Mammary epithelial cell (primary cell): ENCODE measurements at places on chromosomes 5 and 9.
A peak's percentile ranks its signal among the peaks of the same experiment; 100 is the strongest.

DNA sequence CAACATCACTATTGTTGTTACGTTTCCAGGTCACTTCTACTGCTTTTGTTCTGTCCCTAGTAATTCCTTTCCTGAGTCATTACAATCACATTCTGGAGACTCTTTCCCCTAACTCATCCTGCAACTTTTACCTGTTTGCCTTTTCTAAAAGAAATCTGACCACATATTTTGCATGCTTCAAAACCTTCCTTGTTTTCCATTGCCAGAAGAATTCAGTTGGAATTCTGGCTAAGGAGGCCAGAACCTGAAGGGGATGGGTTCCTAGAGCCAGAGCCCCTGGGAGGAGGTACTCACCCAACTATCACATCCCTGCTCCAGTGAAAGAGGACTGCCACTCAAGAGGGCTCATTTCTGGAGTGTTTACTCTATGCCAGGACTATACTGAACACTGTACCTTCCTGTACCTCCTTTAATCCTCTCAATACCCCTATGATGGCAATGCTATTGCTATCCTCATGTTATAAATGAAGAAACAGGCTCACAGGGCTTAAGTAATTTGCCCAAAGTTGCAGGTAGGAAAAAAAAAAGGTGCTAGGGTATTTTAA, 42.8 kb upstream of the MAST4 start:
- DNase-seq, result no peak

DNA sequence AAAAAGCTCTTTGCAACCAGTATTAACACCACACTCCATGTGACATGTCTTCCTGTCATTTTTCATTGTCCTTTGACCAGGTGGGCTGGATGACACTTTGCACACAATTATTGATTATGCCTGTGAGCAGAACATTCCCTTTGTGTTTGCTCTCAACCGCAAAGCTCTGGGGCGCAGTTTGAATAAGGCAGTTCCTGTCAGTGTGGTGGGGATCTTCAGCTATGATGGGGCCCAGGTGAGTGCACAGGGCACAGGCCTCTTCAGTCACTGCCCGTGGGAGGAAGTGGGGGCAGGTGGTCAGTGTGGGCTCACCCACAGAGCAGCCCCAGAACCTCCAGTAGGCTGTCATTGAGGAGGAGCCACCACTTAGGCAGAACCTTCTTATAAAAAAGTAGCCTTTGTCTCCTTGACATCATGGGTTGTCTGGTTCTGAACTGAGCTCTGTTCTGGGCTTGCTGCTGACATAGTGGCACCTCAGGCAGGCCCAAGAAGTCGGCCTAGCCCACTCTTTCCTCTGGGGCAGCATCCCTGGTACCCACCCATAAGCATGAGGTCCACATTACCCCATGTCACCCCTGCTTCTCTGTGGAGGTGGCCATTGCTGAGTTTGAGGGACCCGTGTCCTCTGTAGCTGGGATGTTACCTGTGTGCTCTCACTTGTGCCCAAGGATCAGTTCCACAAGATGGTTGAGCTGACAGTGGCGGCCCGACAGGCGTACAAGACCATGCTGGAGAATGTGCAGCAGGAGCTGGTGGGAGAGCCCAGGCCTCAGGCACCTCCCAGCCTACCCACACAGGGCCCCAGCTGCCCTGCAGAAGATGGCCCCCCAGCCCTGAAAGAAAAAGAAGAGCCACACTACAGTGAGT, 39.3 kb downstream of the SECISBP2 start:
- DNase-seq, result no peak

DNA sequence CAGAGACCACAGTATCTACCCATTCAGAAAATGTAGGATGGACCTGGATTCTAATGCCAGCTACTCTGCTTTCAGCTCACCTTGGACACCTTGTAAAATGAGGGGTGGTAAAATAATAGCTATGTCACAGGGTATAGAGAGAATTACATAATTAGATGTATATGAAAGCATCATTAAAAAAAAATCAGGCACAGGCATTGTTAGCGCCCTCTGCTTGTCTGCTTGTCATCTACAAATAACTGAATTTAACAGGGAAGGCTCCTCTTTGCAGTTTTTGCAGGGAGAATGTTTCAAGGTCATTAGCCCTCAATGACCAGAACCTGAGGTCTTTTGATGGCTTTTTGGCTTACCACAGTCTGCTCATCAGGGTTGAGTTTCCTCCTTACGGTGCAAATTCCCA, 58.0 kb downstream of the GPR21 start:
- DNase-seq, result no peak

- no peak for DNase-seq
These were observed at the start of gene PRSS3 for GRCh38 chr9:33795281-33795680. TSS of gene PRSS3 (plus strand) at chr9:33795561. CDS start at chr9:33795574, 13 bp downstream.

GRCh38 chr5:147669169-147669869, 113.2 kb downstream of the JAKMIP2 start:
- DNase-seq, result no peak

DNA sequence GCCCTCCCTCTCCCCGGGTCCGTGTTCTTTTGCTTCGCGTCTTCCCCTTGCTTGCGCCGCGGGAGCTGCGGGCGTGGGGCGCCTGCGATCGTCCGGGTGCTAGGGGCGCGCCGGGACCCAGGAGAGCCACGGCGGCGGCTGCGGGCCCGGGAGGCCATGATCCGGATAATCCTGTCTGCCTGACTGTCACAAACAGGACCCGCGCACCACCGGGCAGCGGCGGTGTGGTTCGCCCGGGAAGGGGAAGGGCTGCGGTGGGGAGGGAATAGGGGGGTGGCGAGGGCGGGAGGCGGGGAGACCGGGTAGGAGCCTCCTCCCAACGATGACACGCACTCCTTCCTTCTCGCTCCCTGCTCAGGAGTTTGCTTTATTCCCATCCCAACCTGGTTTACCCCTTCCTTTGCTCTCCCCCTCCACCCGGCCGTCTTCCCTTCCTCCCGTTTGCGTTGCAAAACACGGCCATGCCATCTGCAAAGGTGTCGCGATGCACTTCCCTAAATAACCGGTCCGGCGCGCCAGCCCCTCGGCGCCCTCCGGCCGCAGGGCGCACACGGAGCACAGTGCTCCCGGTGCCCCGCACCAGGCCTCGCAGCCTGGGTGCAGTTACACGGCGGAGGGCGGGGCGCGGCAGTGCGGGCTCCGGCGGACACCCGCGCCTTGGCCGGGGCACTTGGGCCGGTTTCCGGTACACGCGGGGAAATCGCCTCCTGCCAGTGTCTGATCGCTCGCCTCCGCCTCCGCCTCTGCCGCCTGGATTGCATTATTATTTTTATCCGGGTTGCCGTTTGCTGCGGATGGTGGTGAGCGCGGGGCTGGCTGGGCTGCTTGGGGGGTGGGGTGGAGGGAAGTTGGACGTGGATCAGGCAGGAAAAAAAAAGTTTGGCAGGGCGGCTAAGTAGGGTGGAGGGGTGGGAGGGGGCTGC, 1.5 kb downstream of the SMARCA2 start:
- peak; percentile 80 for DNase-seq

DNA sequence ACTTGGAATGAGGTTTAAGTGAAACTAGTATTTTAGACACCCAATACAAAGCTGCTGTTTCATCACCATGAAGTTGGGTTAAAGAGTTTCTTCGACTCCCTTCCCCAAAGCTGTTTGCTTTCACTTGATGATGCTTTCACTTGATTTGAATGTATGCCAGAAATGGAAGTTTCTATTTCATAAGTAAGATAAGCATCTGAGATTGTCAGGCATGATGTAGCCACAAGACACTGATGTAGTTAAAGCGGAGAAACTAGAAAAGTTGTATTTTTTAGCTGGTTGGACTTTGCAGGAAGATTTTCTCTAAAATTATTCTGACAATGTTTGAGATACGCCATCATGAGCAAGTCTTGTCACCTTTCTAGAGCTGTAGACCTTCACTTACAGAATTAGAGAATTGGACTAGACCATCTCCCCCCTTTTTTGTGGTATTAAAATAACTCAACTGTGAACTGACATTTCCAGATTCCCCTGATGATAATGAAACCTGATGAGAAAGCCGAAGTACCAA, 20.0 kb downstream of the MOCS2 start:
- DNase-seq, result no peak

GRCh38 chr5:67793418-67793817, 422.1 kb upstream of the PIK3R1 start:
- no peak for DNase-seq

DNA sequence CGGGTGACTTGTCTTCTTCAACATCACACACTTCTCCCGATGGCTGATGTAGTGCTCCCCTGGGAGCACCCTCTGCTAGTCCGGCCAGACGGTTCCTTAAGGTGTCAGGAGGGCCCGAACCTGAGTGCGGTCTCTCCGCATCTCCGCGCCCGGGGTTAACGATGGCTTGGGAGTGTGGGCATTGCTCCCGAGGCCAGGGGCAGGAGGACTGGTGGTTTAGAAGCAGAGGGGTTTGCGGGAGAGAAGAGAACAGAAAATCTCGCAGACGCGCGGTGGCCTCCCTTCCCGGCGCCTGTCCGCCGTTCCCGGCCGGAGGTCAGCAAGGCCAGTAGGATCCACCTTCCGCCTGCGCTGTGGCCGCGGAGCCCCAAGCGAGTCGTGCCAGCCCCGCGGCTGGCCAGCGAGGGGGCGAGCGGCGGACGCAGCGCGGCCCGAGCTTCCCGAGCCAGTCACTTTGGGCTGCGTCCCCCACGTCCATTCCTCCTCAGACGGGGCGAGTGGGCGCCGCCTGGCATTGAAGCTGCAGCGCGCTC, 700 bp downstream of the CDO1 start:
- DNase-seq, result no peak

GRCh38 chr5:176676361-176676824, 29.1 kb downstream of the TSPAN17 start:
- DNase-seq, result no peak

DNA sequence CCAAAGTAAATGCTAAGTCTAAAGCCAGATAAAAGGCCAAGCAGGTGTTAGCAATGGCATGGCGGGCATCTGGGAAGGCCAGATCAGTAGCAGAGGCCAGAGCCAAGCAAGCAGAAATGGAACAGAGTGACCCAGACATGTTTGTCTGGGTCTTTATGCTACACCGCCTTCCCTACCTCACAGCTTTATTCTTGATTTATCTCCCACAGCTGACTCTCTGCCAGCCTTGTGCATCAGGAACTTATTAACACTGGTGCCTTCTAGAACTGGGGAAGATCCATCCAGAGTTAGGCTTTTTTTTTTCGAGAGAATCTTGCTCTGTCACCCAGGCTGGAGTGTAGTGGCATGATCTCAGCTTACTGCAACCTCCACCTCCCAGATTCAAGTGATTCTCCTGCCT, 112.5 kb upstream of the SLC44A1 start:
- no peak for DNase-seq

DNA sequence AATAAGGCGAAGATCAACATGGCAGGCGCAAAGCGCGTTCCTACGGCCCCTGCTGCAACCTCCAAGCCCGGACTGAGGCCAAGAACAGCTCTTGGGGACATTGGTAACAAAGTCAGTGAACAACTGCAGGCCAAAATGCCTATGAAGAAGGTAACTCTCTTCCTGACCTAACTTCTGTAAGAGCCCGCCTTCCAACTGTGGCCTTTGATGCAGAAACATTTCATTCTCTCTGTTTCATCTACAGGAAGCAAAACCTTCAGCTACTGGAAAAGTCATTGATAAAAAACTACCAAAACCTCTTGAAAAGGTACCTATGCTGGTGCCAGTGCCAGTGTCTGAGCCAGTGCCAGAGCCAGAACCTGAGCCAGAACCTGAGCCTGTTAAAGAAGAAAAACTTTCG, 979 bp downstream of the CCNB1 start:
- no peak for DNase-seq

DNA sequence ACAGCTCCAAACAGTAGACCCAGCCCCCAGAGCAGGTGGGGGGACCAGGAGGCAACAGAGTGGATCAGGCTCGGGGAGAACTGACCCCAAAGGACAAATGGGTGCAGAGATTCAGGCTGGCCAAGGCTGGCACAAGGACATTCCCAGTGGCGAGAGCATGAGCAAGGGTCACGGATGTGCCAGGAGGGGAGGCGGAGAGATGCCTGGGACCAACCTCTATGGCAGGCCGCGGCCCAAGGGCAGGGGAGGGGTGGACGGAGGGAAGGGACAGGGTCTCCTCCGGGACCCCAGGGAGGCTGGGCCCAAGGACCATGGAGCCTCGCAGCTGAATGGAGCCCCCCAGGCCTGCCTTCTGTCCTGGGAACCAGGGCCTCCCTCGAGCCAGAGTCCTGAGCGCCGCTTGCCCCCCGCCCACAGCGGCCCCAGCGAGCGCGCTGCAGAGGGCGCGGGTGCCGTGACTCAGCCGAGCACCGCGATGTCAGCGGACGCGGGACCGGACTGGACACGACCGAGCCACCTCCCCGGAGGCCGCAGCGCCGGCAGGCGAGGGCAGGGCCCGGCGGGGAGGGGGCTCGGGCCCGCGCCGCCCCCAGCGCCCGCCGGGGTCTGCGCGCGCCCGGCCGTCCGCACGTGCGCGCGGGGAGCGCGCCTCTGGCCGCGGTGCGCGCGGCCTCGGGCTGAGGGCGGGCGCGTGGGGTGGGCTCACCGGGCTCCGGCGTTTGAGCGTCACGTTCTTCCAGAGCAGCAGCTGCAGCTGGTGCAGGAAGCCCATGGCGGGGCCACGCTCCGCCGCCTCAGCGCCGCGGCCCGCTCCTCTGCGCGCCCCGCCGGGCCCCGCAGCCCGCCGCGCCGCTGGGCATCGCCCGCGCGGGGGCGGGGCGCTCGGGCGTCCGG, at the start of gene ABCA2:
TSS of gene ABCA2 (minus strand) at position 869 of the 894 bp plus-strand sequence. CDS start at position 772, 97 bp downstream.
- DNase-seq, result no peak

DNA sequence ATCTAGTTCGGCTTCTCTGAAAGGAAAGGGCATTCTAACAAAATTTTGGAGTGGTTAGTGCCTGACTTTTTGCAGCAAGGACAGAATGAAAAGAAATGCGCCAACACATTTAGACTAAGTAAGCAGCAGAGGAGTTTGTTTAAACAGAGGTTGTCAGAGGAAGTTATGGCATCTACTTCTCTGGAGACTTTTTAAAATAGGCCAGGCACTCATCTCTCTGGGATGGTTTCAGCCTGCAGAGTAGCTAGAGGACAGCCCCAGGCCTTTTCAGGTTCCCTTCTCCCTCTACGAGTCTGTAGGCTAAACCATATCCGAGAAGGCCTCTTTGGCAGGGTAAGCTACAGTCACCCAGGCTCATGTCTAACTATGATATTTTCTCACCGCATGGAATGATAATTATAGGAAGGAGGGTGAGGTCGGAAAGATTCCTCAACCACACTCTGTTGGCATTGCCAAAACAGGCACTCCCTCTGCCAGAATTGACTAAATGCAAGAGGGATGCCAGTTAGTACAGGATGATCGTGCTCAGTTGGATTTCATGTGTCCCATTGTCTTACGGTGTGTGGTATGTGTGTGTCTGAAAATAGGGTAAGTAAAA, 1.4 kb upstream of the CTXN3 start:
- peak; percentile 44 for DNase-seq

- DNase-seq, result no peak
These were observed 18.4 kb downstream of the NIPBL start for GRCh38 chr5:36894954-36895353.

GRCh38 chr5:146321571-146321970, 17.1 kb upstream of the POU4F3 start:
- no peak for DNase-seq

GRCh38 chr5:166594567-166594966, 1696.9 kb upstream of the WWC1 start:
- DNase-seq, result no peak

- no peak for DNase-seq
These were observed 14.9 kb downstream of the RASGRF2 start for GRCh38 chr5:80975065-80975464.

- DNase-seq, result peak; percentile 25
These were observed 20.8 kb downstream of the SV2C start for GRCh38 chr5:76104027-76104426.
